Posterior cingulate gyrus (tissue), 11 donors: ENCODE measurements at places on chromosomes 7 and 10.

GRCh38 chr10:86438091-86438749 is 71.6 kb upstream of the GRID1 start:
- DNase-seq: no peak

- no peak for DNase-seq
Observed at GRCh38 chr7:16940776-16941175, 59.0 kb upstream of the AGR3 start.

- DNase-seq: no peak
Observed at GRCh38 chr7:43692582-43693373, 36.5 kb downstream of the COA1 start.

GRCh38 chr10:18561861-18562551 is 89.4 kb downstream of the NSUN6 start:
- DNase-seq: no peak

GRCh38 chr10:22222236-22223190 is 4.7 kb upstream of the EBLN1 start:
- DNase-seq: no peak

DNA sequence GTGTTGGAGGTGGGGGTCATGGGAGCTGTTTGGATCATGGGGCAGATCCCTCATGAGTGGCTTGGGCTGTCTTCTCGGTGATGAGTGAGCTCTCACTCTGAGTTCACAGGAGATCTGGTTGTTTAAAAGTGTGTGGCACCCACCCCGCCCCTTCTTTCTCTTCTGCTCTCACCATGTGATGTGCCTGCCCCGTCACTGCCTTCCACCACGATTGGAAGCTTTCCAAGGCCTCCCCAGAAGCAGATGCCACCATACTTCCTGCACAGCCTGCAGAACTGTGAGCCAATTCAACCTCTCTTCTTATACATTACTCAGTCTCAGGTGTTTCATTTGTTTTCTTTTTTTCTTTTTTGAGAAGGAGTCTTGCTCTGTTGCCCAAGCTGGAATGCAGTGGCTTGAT is 170.0 kb downstream of the PTPN20 start:
- no peak for DNase-seq
